ENCODE measurements at places on chromosomes 7 and 10.

GRCh38 chr7:84230491-84230890 lies 35.9 kb upstream of the SEMA3A start:
- no peak for DNase-seq

- no peak for DNase-seq
Measured at GRCh38 chr7:15245831-15246230, 316.0 kb downstream of the AGMO start.

- DNase-seq: no peak
Measured at GRCh38 chr10:5620223-5620721, 46.1 kb downstream of the ASB13 start.

GRCh38 chr7:35553519-35553918 lies 141.4 kb downstream of the HERPUD2 start:
- no peak for DNase-seq

DNA sequence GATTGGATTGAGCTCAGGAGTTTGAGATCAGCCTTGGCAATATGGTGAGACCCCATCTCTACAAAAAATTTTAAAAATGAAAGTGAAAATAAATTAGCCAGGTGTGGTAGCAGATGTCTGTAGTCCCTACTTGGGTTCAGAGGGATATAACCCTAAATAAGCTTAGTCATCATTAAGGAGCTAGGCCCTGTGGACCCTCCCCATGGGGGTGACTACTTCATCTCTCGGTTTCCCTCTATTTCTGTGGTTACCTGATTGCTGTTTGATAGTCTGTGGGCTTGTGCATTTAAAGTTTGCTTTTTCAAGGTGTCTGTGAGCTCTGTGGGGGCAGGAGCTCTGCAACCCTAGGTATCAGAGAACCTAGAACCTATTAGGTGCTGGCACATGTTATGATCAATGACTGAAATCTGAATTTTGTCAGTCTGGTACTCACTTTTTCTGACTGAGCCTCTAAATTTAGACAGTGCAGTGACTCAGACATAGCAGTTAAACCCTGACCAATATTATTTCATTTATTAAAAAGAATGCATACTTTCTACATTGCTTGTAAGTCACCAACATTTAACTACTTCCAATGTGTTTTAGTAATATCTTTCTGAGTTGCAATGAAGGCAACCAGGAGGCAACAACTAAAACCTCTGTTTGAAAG lies 8.1 kb upstream of the CUZD1 start:
- DNase-seq: peak; percentile 40

DNA sequence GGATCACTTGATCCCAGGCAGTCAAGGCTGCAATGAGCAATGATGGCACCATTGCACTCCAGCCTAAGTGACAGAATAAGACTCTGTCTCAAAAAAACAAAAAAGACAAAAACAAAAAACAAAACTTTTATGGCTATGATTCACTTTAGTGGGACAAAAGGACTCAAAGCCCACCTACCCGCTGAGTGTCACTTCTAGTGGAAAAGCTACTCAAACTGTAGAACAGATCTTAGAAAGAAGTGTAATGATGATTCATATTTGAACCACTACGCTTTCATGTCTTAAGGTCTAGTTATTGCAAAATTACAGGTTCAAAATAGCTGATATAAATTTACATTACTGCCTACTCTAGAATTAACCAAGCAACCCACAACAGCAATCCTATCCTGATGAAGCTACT lies 47.1 kb upstream of the OTUD1 start:
- no peak for DNase-seq

- no peak for DNase-seq
Measured at GRCh38 chr10:86922553-86922961, 34.9 kb downstream of the MMRN2 start.

DNA sequence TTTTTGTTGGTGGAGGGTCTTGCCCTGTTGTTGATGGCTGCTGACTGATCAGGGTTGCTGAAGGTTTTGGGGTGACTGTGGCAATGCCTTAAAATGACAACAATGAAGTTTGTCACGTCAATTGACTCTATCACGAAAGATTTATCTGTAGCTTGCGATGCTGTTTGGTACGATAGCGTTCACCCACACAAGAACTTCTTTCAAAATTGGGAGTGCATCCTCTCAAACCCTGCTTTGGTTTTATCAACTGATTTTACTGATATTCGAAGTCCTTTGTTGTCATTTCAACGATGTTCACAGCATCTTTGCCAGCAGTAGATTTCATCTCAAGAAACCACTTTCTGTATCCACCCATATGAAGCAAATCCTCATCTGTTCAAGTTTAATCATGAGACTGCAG lies 26.0 kb downstream of the NAMPT start:
- DNase-seq: no peak

GRCh38 chr7:103987451-103987850 lies 2.0 kb downstream of the RELN start:
- DNase-seq: no peak

DNA sequence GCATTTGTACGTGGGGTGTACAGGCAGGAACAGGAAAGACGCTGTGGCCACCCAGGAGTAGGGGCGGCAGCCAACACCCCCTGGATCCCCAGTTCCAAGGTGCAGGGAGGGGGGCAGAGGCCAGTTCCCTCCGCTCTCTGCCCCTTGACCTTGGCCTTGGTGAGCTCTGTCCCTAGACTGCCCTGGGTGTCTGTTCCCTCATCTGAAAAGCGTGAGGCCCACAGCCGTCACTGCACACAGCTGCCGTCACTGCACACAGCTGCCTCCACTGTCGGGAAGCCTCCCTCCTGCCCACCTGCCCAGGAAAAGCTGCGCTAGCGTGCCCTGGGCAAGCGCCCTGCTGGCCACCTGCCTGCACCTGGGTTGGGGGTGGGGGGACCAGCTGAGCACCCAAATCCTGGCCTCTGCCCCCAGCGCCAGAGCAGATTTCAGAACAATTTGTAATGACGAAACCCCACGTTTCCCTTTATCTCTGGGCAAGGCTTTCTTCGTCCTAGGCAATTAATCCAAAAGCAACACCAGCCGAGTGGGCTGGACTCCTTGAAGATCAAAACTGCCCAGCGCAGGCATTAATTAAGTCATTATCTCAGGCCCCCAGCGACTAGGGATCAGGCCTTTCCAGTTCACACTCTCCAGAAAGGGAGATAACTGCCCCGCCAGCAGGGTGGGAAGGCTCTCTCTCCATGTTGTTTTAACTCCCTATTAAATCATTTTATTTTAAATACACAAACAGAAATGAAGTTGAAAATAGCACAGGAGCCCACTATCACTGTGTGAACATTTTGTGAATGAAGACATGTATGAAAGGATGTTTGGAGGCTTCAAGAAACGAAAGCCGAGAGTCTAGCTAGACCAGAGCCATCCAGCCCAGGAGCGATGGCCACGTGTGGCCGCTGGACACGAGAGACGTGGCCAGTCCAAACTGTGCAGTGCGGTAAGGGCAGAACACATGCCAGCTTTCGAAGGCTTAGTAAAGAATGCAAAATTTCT lies 4.0 kb upstream of the PDGFA start:
- DNase-seq: no peak

DNA sequence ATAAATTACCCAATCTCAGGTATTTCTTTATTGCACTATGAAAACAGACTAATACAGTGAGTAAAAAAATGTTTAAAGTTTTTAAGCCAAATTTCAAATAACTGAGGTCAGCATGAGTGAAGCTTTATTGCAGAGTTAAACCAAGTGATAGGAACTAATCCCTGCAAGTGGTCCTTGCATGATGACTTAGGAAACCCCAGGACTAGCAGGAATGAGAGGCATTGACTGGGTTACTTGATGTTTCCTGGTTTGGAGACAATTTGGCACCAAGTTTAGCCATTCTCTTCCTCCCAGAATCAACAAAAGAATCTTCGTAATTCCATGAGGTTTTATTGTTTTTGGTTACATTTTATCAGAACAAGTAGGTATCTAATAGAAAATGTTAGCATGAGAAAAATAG lies 194.2 kb downstream of the BICC1 start:
- DNase-seq: no peak

Measured in astrocyte of the spinal cord (primary cell).